ENCODE measurements at places on chromosomes 3 and 15. TPM values are rescaled to one million over a fixed set of nuclear protein-coding genes. Genes with fewer than 3 reads are reported as not detected.

- no peak overlapping the region for H3K27ac ChIP-seq
- H3K27me3 ChIP-seq: no peaks in the 10 kb centered on the region
- peak; percentile 69 for ATAC-seq
- no peaks in the 10 kb centered on the region for H3K36me3 ChIP-seq
These were observed 69.2 kb downstream of the PLXNA1 start for GRCh38 chr3:127052121-127052561.

DNA sequence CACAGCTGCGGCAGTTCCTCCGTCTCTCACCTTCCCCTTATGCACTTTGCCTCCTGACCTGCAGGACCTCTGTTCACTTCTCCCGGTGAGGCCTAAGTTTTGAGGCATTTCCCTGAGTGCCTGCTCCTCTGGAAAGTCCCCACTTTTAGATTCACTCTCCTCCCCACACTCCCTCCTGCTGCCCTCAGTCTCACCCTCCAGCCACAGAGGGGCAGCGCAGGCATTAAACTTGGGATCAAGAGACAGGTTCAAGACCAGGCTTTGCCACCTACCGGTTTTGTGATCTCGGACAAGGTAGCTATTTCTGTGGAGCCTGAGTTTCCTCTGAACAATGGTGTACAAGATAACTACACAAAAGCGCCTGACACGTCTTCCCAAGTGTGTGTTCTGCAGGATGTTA is 19.4 kb downstream of the SLC6A11 start:
- H3K4me1 ChIP-seq: peaks cover 8% of the 10 kb centered on the region
- no peaks in the 10 kb centered on the region for H3K36me3 ChIP-seq
- peaks cover 8% of the 10 kb centered on the region for H3K27me3 ChIP-seq
- no peak overlapping the region for H3K4me3 ChIP-seq

- H3K36me3 ChIP-seq: no peaks in the 10 kb centered on the region
- peaks cover 6% of the 10 kb centered on the region for H3K4me1 ChIP-seq
- no peak overlapping the region for H3K4me3 ChIP-seq
- H3K27ac ChIP-seq: no peak overlapping the region
These were observed 125.8 kb upstream of the STT3B start for GRCh38 chr3:31406896-31407295.

DNA sequence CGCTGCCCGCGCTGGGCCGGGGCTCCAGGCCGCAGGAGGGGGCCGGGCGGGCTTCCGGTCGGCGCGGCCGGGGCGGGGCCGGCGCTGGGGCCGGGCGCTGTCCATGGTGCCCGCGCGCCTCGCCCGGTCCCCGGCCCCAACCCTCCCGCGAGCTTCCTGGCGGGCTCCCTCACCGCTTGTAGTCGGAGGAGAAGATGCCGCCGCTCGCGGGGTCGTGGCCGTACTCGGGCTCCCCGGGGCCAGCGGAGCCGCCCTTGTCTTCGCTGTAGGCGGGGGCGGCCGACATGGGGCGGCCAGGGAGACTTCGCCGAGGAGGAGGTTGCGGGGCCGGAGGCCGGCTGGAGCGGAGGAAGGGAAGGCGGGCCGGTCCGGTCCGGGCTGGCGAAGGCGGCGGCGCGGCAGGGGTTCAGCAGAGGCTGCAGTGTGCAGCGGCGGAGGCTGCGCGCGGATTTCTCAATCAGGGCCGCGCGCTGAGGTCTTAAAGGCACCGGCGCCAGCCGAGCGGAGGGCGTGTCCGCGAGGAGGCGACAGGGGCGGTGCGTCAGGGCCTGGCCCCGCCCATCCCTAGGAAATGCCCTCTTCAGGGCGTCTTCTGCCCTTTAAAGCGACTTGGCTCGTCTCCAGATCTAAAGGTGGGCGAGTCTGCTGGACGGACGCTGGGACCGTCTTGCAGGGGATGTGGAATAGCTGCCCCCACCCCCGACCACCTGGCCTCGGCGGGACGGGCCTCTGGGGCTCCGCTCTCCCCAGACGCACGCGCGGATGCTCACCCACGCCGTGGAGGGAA is at the start of gene AP3B2:
Gene AP3B2 (minus strand): TSS at position 455 of the 787 bp plus-strand sequence. CDS start 169 bp downstream, at position 286.
- no peak within 1 kb of the TSS for H3K27ac ChIP-seq
- H3K36me3 ChIP-seq: no peaks in the 10 kb centered on the region
- H3K4me3 ChIP-seq: peak within 1 kb of the TSS; percentile 75
- peaks cover 8% of the 10 kb centered on the region for H3K27me3 ChIP-seq

DNA sequence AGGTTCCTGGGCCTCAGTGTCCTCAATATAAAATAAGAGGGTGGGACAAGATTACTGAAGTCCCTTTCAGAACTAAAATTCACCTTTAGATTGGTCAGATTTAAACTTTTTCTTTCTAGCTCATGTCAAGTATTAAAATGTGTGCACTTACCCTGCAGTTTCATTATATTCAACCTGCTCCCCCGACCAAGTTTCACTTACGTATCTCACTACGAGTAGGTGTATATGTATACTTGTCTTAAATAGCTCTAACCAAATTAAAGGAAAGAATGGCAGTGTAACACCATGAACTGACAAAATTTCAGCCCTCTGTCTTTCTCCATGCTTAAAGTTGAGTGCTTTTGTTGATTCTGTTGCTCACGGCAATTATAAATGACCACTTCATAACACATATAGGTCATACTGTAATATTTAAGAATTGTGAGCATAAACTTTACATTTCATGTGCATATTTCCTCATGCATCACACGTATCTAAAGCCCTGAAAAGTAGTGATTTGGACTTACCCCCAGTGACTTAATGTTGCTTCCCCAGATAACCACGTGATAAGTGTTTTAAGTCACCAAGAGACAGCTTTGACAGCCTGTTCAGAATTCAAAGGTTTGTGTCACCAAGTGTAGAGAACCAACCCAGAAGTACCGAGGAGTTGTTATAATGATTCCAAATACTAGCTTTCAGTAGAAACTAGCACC is 70.0 kb downstream of the PGPEP1L start:
- H3K4me1 ChIP-seq: no peaks in the 10 kb centered on the region
- H3K36me3 ChIP-seq: peaks cover 95% of the 10 kb centered on the region
- H3K27ac ChIP-seq: no peak overlapping the region

ITGA11 gene
- 9.5 TPM for total RNA-seq

- no peak overlapping the region for H3K27ac ChIP-seq
- no peaks in the 10 kb centered on the region for H3K27me3 ChIP-seq
- H3K4me3 ChIP-seq: no peak overlapping the region
- no peaks in the 10 kb centered on the region for H3K36me3 ChIP-seq
These were observed 198.5 kb downstream of the THSD4 start for GRCh38 chr15:71313806-71314205.

DNA sequence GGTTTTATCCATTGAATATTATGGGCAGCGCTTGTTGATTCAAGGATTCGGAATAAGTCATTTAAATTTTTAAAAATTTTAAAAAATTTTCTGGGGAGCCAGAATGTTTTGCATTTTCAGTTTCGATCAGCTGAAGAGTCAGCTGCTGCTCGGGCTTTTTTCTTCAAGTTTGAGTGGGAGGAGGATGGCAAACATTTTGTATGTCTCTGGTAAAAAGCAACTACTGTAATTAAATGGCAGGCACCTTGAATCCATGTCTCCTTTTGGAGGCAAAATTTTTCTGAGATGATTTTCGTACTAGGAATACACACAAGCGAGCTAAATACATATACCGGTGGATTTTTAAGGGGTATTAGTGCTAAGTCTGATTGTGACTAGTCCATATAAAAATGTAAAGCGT is 612 bp downstream of the C3orf38 start:
- H3K27ac ChIP-seq: peak overlapping the region; percentile 92
- ATAC-seq: no peak
- no peaks in the 10 kb centered on the region for H3K27me3 ChIP-seq
- peak overlapping the region; percentile 83 for H3K4me3 ChIP-seq
- H3K4me1 ChIP-seq: peaks cover 3% of the 10 kb centered on the region

DNA sequence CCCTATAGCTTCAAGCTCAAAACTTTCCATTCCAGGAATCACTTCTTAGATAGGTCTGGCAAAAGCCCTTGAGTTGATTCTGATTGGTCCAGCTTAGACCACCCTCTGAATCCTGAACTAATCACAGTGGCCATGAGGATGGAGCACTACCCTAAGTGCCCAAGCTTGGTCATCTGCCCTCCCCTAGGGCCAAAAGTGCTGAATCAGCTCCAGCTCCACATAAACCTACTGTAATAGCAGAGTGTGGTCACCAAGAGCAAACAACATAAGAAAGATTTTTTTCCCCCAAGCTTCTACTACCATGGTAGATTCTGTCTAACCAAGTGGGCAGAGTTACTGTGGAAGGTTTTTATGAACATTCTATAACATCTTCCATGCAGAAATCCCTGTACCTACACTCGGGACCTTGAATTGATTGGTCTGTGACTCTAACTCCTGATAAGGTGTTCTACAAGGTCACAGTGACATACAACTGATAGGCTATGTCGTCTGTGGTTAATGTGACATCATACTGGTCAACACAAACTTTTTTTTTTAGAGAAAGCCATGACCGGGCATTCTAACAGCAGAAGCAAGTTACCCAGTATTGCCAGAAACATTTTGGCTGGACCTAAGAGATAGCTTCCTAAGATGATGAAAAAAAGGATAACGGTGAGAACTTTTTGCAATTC is 320.9 kb downstream of the MAGI1 start:
- H3K36me3 ChIP-seq: no peaks in the 10 kb centered on the region
- H3K4me3 ChIP-seq: no peak overlapping the region
- no peak for ATAC-seq
- no peaks in the 10 kb centered on the region for H3K27me3 ChIP-seq
- H3K27ac ChIP-seq: no peak overlapping the region
- H3K4me1 ChIP-seq: no peaks in the 10 kb centered on the region

GRCh38 chr15:60673918-60674558 is 195.1 kb upstream of the ICE2 start:
- peak overlapping the region; percentile 13 for H3K27ac ChIP-seq
- H3K27me3 ChIP-seq: no peaks in the 10 kb centered on the region
- peaks cover 19% of the 10 kb centered on the region for H3K4me1 ChIP-seq

PTPN9 gene
- 28.3 TPM for total RNA-seq

GRCh38 chr3:157088601-157089454 is 71.1 kb downstream of the CCNL1 start:
- H3K4me3 ChIP-seq: peak overlapping the region; percentile 59
- peak overlapping the region; percentile 99 for H3K27ac ChIP-seq
- peaks cover 45% of the 10 kb centered on the region for H3K4me1 ChIP-seq

RAF1 gene
- 115 TPM for total RNA-seq

ANO10 gene
- total RNA-seq: 27.9 TPM

CCR8 gene
- total RNA-seq: not detected

Measured in gastroesophageal sphincter (tissue), 4 donors.